ENCODE measurements at places on chromosomes 11 and 22.

GRCh38 chr11:86415026-86415425 is 40.3 kb downstream of the CCDC81 start:
- DNase-seq, result no peak

- DNase-seq, result no peak
Measured at GRCh38 chr11:27640954-27641353, 59.3 kb downstream of the BDNF start.

- DNase-seq, result no peak
Measured at GRCh38 chr11:128455766-128456165, 131.6 kb downstream of the ETS1 start.

DNA sequence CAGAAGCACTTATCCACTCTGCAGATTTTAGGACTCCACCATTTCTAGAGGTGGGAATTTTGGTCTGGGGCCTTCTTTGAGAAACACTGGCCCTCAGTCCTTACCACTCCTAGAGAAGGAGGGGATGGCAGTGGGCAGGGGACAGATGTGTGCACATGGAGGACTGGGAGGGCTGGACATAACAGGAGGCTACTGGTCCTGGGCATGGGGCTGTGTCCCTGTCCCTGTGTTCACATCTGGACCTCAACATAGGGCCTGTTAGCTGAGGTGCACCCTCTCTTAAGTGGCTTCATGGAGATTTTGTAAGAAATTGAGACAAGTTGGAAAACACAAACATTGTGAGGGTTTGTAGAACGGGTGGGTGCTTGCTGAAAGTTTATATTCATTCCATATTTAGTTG is 103.4 kb downstream of the ATXN10 start:
- no peak for DNase-seq

- no peak for DNase-seq
Measured at GRCh38 chr11:102800767-102801166, 2.8 kb upstream of the MMP1 start.

DNA sequence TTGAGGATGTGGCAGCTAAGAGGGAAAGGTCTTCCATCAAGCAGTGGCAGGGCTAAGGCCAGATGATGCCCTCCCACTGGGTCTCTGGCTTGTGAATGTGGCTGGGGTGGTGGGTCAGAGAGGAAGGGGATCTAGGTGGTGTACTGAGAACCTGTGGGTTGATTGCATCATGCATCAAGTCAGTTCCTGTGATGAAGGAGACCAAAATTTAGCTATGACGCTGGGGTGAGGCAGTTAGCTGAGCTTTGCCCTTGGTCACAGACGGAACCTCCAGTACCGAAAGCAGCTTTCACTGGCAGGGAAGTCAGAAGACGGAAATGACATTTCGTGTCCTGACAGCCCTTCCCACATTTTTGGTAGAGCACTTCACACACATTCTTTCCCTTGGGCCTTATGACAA is 20.7 kb downstream of the ATG16L2 start:
- DNase-seq, result no peak

GRCh38 chr22:43402128-43402527 is 9.7 kb upstream of the MPPED1 start:
- DNase-seq, result no peak

DNA sequence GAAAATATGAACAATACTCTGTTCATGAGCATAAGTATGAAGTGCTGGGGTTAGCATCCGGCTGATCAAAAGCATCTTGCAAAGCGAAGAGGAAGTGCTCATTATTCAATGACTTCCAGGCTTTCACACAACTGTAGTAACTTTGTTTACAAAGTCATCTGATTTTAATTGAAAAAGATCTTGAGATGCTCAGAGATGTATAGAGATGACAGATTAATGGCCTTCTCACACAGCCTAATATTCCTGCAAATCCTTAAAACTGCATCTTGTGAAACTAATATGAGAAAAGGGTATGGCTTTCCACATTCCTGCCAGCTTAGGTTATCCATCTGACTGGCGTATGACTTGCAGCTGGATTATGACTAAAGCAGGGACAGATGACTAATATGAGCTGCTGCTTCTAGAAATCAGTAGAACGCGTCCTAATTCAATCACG is 125.4 kb downstream of the CASP12 start:
- DNase-seq, result no peak

DNA sequence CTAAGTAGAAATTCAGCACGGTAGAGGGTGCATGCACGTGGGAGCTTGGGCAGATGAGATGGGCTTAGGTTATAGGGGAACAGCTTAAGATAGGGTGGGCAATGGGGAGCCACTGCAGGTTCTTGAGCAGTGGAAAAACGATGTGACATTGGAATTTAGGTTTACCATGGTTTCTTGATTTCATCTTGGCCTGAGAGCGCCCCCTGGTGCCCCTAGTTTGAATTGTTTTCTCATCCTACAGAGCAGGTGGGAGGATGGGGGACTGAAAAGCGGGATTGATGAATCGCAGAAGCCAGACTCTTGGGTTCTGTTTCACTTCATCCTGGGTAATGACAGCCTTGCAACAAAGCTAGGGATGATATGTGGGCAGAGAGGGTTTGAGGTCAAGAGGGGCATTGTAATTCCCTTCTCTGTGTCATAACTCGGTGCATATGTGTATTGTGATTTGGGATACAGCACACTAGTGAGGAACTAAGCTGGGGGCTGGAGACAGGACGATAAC is 6.7 kb upstream of the MCAM start:
- DNase-seq, result peak; percentile 75

DNA sequence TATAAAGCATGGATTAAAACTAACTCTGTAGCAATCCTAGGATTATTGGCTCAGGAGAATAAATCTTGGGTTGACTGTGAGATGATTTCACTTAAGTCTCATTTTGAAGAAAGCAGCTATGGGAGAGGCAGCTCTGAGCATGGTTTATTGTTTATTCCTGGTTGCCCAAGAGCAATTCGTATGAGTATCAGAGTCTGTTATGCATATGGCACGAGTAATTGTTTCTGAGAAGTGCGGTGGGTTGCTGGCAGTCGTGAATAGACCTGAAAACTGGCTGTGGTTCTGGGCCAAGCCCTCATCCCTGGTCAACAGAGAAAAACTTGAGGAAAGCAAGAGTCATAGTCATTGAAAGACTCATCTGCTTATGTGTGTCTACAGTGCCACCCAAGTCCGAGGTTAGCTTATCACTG is 26.8 kb downstream of the DIXDC1 start:
- no peak for DNase-seq

DNA sequence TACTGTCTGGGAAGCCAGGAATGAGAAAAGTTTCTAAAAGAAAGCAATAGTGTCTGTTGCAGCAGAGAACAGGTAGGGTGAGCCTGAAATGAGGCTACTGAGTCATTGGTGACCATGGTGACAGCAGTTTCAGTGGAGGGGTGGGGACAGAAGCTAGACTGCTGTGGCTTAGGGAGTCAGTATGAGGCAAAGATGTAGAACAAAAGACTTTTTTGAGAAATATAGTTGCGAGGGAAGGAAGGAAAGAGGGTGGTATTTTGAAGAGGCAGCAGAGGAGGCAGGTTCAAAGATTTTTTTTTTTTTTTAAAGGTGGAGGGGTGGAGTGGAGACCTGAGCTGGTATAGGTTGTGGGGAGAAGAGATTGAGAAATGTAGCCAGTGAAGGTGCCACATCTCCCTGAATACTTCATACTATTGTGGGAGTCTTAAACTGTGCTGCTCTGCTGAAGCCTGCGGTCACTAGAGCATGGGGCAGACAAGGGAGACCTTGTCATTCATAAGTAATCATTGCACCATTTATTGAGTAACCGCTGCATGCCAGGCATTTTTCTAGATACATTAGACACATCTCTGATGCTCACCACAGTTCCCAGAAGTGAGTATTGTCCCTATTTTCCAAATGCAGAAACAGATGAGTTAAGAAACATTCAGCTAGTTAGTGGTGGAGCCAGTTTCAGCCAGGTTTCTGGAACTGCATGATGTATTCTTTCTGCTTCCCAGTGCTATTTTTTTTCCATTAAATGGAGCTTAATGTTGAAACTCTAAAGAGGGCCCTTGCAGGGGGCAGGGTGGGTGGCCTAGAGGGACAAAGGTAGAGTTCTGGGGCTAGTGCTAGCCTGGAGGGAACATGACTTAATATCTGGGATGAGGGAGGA is 49.9 kb downstream of the STIM1 start:
- DNase-seq, result peak; percentile 25

GRCh38 chr22:45425101-45425500 is 11.6 kb downstream of the RIBC2 start:
- no peak for DNase-seq

DNA sequence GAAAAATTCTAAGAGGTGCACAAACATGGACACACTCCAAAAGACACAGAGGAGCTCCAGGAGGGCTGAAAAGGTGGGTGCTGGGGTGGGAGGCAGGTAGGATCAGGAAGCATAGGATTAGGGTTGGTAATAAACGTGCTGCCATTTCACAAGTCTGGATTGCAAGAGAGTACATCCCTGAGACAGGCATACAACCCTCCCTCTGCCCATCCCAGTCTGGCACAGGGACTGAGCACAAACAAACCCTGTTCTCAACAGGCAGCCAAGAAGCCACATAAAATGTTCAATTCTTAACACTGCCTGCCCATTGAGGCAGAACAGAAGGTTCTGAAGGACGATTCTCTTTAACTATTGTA is 18.5 kb downstream of the SLC35F2 start:
- DNase-seq, result no peak

GRCh38 chr11:15055620-15056356 is 17.6 kb upstream of the CALCB start:
- no peak for DNase-seq

DNA sequence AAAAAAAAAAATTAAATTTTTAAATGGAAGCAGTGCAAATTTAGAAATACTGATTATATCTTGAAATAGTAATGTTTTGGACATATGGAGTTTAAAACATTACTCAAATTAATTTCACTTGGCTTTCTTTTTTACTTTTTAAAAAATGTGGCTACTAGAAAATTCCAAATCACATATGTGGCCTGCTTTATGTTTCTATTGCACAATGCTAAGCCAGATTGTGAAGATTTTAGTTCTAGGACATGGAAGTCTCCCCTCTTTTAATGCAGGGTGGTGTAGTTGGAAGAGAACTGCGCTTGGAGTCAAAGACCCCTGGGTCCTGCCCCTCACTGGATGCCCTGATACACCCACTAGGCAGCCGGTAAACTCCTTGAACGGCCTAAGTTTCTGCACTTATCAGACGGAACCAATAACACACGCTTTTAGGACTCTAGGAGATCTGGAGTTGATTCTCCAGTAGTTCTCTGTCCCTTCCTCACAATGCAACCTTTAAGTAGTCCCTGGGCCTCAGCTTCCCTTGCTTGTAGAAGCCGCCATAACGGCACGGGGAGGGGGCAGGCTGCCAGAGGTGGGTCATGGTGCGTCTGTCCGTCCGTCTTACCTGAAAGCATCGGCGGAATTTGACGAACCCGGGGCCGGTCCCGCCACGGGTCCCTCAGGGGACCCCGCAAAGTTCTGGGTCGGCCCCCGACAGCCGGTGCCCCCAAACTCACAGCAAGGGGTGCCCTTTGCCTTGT is 505 bp downstream of the FAM227A start:
- no peak for DNase-seq

GRCh38 chr22:27113641-27114040 is 456.3 kb downstream of the MIAT start:
- DNase-seq, result no peak

GRCh38 chr11:46050003-46050461 is 71.2 kb downstream of the PHF21A start:
- DNase-seq, result no peak

DNA sequence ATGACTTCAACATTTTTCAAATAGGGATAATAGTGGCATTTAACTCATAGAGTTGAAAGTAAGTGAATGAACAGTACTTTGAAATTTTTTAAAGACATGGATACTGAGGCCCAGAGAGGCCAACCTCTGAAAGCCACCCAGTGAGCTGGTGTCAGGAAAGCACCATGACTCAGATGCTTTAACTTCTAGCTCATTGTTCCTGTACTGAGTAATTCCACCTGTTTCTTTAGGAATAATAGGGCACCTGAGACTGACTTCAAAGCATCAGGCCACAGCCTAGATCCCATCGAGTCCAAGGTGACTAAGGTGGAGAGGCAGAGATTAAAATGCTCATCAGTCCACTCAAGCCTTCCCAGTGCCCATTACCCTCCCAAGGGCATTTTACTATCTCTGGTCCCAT is 491.8 kb upstream of the TENM4 start:
- DNase-seq, result no peak

- DNase-seq, result no peak
Measured at GRCh38 chr11:13368041-13368446, 90.5 kb downstream of the BMAL1 start.

DNA sequence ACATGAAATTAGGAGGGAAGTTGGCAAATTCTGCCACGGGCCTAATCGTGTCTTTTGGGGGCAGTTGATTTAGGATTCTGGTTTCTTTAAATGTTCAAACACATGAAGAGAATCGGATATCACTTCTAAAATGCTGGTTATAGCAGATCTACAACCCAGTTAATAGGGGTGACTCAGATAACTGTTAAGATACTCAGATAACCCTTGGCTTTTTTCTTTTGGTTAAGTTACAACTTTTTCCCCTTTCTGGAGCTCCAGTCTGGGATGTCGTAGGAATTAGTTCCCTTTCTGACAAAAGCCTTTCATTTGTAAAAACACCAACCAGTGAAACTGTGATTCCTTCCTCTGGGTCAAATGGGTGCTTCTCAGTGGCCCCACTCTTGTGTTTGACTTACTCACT is 976 bp downstream of the DEPDC7 start:
- DNase-seq, result no peak

GRCh38 chr22:32996702-32997101 is 61.5 kb downstream of the SYN3 start:
- DNase-seq, result no peak

DNA sequence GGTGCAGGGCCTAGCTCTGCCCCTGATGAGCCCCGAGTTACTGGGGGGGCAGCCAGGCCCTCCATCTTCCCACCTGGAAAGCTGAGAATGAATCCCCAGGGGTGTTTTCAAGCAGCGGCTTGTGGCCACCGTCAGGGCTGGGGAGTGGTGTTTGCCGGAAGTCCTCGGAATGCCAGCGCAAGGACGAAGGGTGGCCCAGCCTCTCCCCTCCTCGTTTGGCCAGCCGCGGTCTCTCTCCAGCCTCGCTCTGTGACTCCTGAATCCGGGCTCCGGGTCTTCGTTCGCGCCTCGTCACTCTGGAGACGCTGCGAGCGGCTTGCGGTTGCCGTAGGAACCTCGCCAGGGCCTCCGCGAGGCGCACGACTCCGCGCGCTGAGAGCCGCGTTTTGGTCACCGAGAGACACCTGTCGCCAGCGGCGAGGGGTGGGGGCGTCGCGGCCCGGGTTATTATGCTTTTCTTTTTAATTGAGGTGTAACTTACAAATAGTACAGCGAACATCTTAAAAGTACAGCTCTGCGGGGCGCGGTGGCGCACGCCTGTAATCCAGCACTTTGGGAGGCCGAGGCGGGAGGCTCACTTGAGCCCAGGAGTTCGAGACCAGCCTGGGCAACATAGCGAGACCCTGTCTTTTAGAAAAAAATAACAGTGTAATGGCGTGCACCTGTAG is 6.3 kb upstream of the KDELR3 start:
- DNase-seq, result no peak

Data from central memory CD8-positive, alpha-beta T cell (primary cell).